ENCODE measurements at places on chromosomes 5 and 9. TPM values are rescaled to one million over a fixed set of nuclear protein-coding genes. Genes with fewer than 3 reads are reported as not detected.

- no peak overlapping the region for H3K4me3 ChIP-seq
- DNase-seq, result no peak
- H3K27me3 ChIP-seq, result no peaks in the 10 kb centered on the region
- H3K27ac ChIP-seq, result no peak overlapping the region
Observed at GRCh38 chr5:108654051-108654450, 93.6 kb upstream of the FER start.

- no peaks in the 10 kb centered on the region for H3K36me3 ChIP-seq
- H3K4me1 ChIP-seq, result no peaks in the 10 kb centered on the region
- H3K27ac ChIP-seq, result no peak overlapping the region
Observed at GRCh38 chr5:110623874-110624273, 102.6 kb downstream of the TMEM232 start.

- no peak for DNase-seq
- H3K4me3 ChIP-seq, result no peak overlapping the region
- H3K4me1 ChIP-seq, result no peaks in the 10 kb centered on the region
- H3K27me3 ChIP-seq, result no peaks in the 10 kb centered on the region
- H3K36me3 ChIP-seq, result no peaks in the 10 kb centered on the region
Observed at GRCh38 chr5:22965960-22966359, 112.8 kb upstream of the CDH12 start.

- no peaks in the 10 kb centered on the region for H3K27me3 ChIP-seq
- DNase-seq, result no peak
- no peak overlapping the region for H3K4me3 ChIP-seq
- H3K36me3 ChIP-seq, result no peaks in the 10 kb centered on the region
Observed at GRCh38 chr9:81787747-81788632, 98.6 kb upstream of the TLE1 start.

GRCh38 chr9:131645078-131645776, 94.6 kb downstream of the RAPGEF1 start:
- no peaks in the 10 kb centered on the region for H3K27me3 ChIP-seq
- H3K27ac ChIP-seq, result no peak overlapping the region
- no peak overlapping the region for H3K4me3 ChIP-seq
- no peaks in the 10 kb centered on the region for H3K36me3 ChIP-seq
- peaks cover 3% of the 10 kb centered on the region for H3K4me1 ChIP-seq
- DNase-seq, result no peak

GRCh38 chr5:34656700-34657273, 659 bp downstream of the RAI14 start:
- peak overlapping the region; percentile 90 for H3K27ac ChIP-seq
- H3K27me3 ChIP-seq, result no peaks in the 10 kb centered on the region
- H3K4me1 ChIP-seq, result no peaks in the 10 kb centered on the region
- H3K36me3 ChIP-seq, result no peaks in the 10 kb centered on the region

- no peaks in the 10 kb centered on the region for H3K27me3 ChIP-seq
- H3K36me3 ChIP-seq, result no peaks in the 10 kb centered on the region
- no peaks in the 10 kb centered on the region for H3K4me1 ChIP-seq
- DNase-seq, result no peak
Observed at GRCh38 chr5:126651013-126651577, 50.3 kb downstream of the PHAX start.

DNA sequence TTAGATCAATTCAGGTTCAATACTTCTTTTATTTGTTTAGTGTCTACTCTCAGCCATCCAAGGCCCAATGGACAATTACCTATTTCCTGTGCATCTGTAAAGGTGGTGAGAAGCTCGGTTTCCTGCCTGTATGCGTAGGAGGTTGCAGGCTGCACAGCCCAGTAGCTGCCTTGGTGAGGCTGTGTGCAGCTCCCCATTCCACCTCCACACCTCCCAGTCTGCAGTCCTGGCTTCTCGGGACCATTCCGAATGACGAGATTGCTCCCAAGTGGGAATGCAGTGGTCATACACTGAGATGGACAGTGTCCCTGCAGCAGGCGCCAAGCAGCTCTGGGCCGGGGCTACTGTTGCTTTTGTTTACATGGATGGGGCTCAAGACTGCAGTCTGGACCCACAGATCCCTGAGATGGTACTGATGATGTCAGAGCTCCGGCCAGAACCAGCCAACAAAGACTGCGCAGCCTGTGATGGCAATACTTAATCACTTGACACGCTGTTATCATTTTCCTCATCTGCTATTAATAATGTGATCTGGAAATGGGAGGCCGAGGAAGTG, 206.1 kb upstream of the IRX1 start:
- H3K27me3 ChIP-seq, result no peaks in the 10 kb centered on the region
- no peaks in the 10 kb centered on the region for H3K36me3 ChIP-seq
- no peak for DNase-seq
- no peak overlapping the region for H3K4me3 ChIP-seq
- H3K4me1 ChIP-seq, result no peaks in the 10 kb centered on the region
- H3K27ac ChIP-seq, result no peak overlapping the region

GRCh38 chr5:75368391-75368790, 31.4 kb downstream of the HMGCR start:
- no peaks in the 10 kb centered on the region for H3K27me3 ChIP-seq
- no peak for DNase-seq
- H3K36me3 ChIP-seq, result no peaks in the 10 kb centered on the region

DNA sequence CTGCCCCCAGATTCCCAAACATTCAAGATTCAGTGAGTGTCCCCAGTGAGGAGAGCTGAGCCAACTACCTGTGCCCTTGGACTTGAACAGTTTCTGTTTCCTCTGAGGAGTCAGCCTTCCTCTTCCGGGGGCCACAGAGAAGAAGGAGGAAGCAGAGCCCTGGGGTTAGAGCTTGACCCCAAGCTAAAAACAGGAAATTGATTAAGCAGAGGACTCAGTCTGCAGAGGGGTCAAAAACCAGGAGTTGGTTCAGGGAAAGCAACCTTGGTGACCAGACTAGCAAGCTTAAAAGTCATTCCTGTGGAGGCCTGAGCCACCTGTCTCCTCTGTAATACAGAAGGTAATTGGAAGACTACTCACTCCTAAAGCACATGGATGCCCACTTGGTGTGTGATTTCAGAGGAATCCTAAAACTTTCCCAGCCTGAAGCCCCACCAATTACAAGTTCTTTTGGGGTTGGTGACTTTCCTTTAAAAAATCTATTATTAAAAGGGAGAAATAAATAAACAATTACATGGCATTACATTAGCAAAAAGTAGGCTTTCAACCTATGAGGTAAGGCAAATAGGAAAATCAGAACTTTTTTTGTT, 64.2 kb upstream of the SELENOP start:
- H3K27ac ChIP-seq, result no peak overlapping the region
- H3K4me3 ChIP-seq, result no peak overlapping the region
- H3K36me3 ChIP-seq, result no peaks in the 10 kb centered on the region
- no peak for DNase-seq
- no peaks in the 10 kb centered on the region for H3K4me1 ChIP-seq
- no peaks in the 10 kb centered on the region for H3K27me3 ChIP-seq

SAPCD2 gene
- polyA plus RNA-seq, result 0.78 TPM

KCTD16 gene
- 3.2 TPM for polyA plus RNA-seq

PCDHB12 gene
- 1.4 TPM for polyA plus RNA-seq

All from testis (tissue), 5 donors.